ENCODE measurements at places on chromosomes 5 and 9.

GRCh38 chr5:119345861-119346260 is 10.0 kb upstream of the TNFAIP8 start:
- no peak for DNase-seq

GRCh38 chr5:139094154-139095131 is 103.7 kb downstream of the SIL1 start:
- DNase-seq, result no peak

- no peak for DNase-seq
Measured at GRCh38 chr9:374736-375135, 160.1 kb downstream of the DOCK8 start.

GRCh38 chr9:98207606-98208005 is 15.2 kb upstream of the CORO2A start:
- no peak for DNase-seq

- DNase-seq, result no peak
Measured at GRCh38 chr5:87899721-87900131, 368.9 kb downstream of the TMEM161B start.
